ENCODE measurements at places on chromosomes 13 and 19.

DNA sequence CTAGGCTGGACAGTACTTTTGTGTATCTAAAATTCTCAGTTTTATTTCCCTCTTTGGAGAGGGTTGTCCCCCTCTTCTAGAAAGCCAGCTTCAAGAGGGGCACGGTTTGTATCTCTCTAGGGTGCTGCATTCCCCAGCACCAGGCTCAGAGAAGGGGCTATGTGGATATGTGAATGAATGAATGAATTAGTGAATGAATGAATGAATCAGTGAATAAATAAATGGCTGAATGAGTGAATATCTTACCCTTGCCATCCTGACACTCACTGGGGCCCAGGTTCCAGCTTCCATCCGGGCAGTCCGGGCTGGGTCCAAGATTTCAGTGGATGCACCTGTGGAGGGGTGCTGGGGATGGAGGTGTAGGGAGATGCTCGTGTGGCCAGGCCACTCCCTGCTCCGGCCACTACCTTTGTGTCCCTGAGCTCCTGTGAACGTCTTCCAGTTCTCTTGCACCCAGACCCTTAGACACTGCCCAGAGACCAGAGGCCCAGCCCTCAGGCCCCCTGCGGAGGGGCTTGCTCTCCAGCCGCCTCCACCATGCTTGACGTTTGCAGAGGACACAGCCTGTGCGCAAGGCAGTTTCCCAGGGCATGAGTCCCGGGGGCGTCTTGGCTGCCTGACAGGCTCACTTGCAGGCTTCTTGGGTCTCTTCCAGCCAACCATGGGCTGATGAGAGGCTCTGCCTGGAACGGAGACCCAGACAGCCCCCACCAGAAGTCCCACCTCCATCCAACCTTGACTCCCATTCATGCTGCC is 2.8 kb upstream of the KCNN1 start:
- DNase-seq, result no peak

- DNase-seq, result no peak
These were observed 217.2 kb upstream of the SLC10A2 start for GRCh38 chr13:103283451-103283820.

DNA sequence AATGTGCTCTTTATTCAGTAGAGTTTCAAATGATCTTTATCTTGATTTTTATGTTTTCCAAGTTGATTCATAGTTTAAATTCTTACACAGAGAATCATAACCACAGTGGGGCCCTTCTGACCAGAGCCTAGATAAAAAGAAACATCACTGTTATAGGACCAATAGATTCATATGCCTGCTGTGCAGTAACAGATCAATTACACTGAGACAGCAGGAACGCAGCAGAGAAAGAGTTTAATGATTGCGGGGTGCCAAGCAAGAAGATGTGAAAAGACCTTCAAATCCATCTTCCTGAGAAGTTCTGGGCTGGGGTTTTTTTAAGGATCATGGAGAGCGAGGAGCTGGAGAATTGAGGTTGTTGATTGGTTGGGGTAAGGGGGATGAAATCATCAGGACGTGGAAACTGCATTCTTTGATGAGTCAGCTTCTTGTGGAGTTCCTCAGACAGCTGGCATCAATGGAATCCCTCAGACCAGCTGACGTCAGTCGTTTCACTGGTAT is 346.6 kb downstream of the TBC1D4 start:
- no peak for DNase-seq

- no peak for DNase-seq
These were observed at the start of gene MAP4K1 for GRCh38 chr19:38617764-38618589. Gene MAP4K1, minus strand, starts transcription at chr19:38617953. Its CDS starts 58 bp downstream, at chr19:38617895.

- no peak for DNase-seq
These were observed 2.6 kb downstream of the LYPD5 start for GRCh38 chr19:43799502-43800142.

DNA sequence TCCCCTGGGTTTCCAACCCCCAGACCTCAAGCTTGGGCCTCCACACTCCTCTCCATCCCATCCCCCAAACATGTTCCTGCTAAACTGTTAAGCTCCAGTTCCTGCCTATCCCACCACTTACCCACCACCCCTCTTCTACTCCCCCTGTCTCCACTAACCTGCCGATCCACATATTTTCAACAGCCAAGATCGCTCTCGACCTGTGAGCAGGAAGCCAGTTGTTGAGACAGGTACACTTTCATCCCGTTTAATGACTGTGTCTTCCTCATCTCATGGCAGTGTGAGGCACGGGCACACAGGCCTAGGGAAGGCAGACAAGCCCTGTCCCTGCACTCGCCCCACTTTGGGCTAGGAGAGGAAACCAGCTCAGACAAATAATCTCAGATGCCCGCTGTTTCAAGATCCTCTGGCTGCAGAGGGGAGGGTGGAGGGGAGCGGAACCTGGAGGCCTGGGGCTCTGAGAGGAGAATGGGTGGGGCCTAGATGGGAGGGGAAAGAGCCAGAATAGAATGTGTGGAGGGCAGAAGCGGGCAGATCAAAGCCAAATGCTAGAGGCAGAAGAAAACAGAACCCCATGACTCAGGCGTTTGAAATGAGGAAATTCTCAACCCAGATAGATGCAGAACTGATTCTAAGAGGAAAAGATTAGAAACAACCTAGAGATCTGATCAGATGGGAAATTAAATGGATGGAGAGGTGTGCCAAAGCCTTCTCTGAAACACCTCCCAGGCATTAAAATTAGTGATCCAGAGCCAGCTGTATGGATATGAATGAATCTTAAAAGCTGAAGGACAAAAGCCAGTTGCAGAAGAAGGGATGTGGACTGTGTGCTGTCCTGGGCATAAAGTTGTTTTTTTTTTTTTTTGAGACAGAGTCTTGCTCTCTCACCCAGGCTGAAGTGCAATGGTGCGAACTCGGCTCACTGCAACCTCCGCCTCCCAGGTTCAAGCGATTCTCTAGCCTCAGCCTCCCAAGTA is 16.9 kb upstream of the CYP2S1 start:
- no peak for DNase-seq

DNA sequence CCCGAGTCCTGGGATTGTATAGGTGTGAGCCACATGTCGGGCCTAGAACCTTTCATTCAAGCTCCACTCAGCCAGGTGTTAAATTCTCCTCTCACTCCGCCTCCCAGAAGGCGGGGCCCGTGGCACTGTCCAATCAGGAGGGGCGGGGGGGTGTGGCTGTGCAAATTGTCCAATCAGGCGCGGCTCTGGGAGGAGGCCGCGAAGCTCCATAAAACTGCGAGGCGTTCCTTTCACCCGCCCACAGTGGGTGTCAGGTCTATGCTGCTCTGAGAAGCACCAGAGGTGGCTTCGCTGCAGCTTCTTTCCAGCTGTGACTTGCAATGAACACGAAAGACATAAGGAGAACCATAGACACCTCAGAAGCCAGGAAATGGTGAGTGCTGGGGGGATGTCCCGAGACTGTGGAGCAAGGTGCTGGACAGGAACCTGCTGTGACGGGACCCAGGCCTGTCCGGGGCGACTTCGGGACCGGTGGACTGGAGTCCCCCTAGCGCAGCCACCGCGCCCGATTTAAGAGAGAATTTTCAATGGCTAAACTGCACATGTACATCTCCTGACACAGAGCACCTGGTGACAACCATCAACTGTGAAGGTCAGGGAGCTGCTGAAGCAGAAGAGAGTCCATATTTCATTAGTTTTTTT is 3.0 kb upstream of the ZNF136 start:
- no peak for DNase-seq

- no peak for DNase-seq
These were observed 8.3 kb upstream of the NANOS3 start for GRCh38 chr19:13868663-13869062.

GRCh38 chr19:275958-276646 is 15.1 kb downstream of the PLPP2 start:
- no peak for DNase-seq

DNA sequence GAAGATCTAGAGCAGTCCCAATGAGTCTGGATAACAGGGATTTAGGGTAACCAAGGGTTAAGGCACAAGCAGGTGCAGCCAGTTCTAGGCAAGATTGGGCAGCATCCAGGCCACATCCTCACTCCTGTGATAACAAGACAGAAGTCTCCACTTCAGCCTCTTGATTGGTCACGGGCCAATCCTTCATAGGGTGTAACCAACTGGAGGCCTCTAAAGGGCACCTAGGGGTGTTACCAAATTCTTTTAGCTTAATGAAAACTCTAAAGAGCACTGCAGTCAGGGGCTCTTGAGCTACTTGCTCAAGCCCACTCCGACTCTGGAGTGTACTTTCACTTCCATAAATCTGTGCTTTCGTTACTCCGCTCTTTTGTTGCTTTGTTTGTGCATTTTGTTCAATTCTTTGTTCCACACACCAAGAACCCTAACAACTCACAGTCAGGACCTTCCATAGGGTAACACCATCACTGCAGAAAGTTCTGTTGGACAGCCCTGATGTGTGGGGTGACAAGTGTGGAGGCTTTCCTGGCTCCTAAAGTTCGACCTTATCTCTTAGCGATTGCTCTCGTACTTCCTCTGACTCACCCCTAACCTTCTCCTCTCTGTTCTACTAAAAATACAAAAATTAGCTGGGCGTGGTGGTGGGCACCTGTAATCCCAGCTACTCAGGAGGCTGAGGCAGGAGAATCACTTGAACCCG is 36.1 kb downstream of the ZSWIM9 start:
- DNase-seq, result no peak

DNA sequence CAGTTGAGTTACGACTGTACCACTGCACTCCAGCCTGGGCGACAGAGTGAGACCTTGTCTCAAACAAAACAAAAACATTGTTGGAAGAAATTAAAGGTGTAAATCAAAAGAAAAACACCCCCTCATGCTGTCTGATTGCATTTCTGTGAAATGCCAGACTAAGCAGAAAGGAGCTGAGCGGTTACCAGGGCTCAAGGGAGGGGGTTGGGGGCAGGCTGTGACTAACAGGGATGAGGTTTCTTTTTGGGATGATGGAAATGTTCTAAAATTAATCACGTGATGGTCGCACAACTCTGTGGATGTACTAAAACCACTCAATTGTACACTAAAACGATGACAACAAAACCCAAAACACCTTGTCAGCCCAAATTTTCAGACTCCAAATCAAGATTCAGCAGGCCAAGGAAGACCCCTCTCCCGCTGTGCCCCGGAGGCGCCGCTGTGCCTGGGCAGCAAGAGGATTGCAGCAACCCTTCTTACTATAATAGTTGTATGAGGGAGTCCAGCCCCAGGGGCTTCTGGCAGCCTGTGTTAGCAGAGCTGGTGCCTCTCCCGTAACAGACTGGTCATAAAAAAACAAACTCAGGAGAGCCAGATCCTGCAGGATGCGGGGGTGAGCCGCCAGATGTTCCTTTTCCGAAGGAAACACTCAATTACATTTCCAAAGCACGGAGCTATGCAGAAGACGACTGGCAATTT is 20.9 kb downstream of the CAPS start:
- no peak for DNase-seq

GRCh38 chr19:43555185-43555770 is 20.0 kb downstream of the XRCC1 start:
- DNase-seq, result peak; percentile 77

- no peak for DNase-seq
These were observed 50.3 kb downstream of the ZNF44 start for GRCh38 chr19:12244370-12244769.

DNA sequence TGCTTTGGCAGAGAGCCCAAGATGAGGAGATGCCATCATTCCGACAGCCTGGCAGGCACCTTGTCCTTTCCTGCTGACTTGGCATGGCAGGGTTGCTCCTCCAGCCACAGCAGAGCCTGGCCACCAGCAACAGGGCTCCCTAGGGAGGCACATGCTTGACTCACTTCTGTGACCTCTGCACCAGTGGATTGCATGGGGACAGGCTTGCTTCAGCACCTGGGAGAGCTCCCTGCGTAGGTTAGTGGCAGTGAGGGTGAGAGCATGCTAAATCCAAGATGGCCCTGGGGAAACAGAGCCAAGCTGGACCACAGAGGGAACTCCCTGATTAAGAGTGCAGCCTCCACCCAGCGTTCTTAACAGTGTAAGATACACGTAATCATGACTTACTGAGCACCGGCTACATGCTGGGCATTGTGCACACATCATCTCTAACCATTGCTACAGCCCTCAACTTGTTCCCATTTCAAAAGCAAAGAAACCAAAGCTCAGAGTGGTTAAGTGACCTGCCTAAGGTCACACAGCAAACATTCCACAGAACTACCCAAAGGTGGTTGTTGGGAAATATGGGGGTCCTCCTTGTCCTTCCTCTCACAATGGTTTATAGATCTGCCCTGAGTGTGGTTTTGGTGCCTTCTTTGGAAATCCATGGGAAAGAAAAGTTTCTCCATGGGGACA is 116.6 kb upstream of the UQCRFS1 start:
- DNase-seq, result no peak

- no peak for DNase-seq
These were observed 8.8 kb downstream of the GRAMD1A start for GRCh38 chr19:35008891-35009341.

DNA sequence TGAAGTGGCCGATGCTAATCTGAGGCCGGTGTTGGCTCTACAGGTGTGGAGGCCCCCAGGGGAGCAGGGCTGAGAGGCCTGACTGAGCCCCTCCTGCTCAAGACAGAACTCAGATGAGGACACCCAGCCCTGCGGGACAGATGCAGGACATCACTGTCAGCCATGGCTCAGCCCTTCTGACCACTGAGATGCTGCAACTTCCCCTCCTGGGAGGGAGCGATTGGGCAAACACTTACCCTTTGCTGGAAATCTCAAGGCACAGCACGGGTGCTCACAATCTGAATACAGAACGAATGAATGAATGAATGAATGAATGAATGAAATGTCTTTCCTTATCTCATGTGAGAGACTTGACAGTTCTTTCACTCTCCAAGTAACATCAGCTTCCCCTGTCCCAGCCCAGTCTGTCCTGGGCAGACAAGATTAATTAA is 3.5 kb upstream of the SIGLEC7 start:
- DNase-seq, result no peak

- no peak for DNase-seq
These were observed 25.9 kb downstream of the GRIN2D start for GRCh38 chr19:48419158-48419920.

DNA sequence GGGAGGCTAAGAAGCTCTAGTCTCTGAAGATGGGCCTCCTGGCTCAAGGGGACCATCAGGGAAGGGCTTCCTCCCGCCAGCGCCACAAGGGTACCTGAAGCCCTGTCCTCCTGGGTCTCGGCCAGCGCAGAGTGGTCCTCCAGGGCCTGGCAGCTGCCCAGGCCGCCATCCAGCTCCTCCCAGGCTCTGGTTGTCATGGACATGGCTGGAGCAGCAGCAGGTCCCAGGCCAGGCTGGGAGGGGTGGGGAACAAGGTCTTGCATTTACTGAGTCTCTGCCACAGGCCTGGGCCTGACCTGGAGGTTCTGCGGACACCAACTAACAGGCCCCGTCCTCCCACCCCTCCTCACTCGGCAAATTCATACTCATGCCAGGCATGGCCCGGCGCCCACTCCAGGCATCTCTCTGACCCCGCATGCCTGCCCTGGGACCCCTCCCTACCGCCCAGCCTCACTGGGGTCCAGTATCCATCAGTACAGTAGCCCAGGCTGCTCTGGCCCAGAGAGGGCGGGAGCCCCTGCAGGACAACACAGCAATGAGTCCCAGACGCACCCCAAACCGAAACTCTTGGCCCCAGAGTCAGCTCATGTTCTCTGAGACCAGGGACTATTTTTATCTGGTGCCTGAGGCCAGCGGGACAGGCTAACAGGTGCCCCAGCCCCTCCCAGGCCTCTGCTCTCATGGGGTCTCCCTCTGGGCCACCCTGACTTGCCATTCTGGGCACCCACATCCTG is 938 bp downstream of the JSRP1 start:
- no peak for DNase-seq
